ENCODE measurements at places on chromosomes 6 and 20.

- no peak for DNase-seq
Measured at GRCh38 chr20:9508696-9509178, 5.7 kb upstream of the LAMP5 start.

GRCh38 chr6:16413399-16413798 is 175.0 kb downstream of the GMPR start:
- DNase-seq, result peak; percentile 51

DNA sequence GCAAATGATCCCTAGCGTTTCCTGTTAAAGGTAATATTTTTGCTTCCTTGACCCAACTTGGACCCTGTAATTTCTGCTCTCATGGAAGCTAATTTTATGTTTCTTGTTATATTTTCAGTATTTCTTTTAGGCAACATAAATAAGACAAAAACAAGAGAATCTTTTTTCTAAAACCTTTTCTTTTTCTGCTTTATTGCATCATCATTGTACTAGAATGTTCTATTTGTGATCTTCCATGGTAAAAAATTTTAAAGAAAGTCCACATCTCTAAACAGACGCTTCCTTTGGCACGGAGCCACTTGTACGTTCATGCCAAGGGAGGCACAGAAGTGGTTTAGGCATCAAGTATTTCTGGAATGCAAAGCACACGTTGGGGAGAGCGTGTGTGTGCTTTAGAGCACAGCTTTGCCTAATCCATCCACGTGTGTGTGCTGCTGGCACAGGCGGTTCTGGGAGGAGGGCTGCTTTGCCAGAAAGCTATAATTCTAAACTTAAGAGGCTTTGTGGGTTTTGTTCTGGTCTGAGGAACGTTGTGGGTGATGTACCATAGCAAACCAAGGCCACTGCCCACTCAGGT is 98.3 kb downstream of the SASH1 start:
- no peak for DNase-seq

GRCh38 chr20:33689493-33689892 is 3.3 kb upstream of the E2F1 start:
- no peak for DNase-seq

GRCh38 chr6:130923350-130923749 is 96.1 kb downstream of the SMLR1 start:
- DNase-seq, result no peak

DNA sequence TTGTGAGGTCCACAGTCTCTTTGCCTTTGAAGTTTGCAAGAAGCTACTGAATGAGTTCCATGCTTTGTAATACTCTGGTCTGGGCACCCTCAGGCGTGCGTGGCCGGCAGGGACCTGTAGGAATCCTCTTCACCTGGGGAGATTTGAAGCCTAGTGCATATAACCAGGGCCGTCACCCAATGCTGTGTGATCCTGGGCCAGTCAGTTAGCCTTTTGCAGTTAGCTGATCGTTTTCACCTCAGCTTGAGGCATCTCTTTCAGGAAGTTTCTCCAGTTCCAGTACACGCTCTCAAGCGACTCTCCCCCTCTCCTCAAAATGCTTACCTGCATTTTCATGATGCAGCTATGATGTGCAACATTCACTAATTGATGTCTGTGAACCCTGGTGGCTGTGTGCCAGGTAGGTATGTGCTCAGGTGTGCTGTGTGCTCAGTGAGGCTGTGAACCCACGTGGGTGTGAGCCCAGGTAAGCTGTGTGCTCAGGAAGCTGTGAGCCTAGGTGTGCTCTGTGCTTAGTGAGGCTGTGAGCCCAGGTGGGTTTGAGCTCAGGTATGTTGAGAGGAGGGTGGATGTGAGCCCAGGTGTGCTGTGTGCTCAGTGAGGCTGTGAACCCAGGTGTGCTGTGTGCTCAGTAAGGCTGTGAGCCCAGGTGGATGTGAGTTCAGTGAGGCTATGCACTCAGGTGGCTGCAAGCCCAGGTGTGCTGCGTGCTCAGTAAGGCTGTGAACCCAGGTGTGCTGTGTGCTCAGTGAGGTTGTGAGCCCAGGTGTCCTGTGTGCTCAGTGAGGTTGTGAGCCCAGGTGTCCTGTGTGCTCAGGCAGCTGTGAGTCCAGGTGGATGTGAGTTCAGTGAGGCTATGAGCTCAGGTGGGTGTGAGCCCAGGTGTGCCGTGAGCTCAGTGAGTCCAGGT is 120.4 kb downstream of the PHACTR3 start:
- DNase-seq, result no peak

DNA sequence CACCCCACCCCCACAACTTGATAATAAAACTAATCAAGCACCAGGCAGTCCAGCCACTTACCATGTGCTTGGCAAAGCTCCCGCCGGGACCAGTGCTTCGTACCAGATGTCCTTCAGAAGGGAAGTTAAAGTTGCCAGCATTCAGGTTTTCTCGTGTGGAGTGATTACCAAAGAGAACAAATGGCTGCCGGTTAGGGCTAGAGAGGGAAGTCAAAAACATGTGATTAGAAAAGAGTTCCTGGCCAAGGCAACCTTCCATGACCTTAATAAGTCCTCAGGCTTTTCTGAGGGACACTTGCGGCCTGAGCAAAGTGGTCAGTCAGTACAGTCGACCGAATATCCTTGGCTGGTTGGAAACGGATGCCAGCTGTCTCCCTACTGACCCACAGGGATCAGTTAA is 67.0 kb downstream of the DNAAF9 start:
- DNase-seq, result no peak

GRCh38 chr6:119237177-119237715 is 112.3 kb downstream of the MAN1A1 start:
- no peak for DNase-seq

GRCh38 chr20:54608039-54608745 is 132.8 kb downstream of the DOK5 start:
- no peak for DNase-seq

- no peak for DNase-seq
Measured at GRCh38 chr6:72975352-72975752, 249.9 kb downstream of the KHDC1L start.

DNA sequence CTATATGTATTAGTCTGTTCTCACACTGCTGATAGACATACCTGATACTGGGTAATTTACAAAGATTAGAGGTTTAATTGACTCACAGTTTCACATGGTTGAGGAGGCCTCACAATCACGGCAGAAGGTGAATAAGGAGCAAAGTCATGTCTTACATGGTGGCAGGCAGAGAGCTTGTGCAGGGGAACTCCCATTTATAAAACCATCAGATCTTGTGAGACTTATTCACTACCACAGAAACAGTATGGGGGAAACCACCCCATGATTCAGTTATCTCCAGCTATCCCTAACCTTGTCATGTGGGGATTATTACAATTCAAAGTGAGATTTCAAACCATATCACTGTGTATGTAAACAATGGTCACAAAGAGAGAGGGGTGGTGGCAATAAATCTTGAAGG is 6.6 kb downstream of the CST8 start:
- no peak for DNase-seq

DNA sequence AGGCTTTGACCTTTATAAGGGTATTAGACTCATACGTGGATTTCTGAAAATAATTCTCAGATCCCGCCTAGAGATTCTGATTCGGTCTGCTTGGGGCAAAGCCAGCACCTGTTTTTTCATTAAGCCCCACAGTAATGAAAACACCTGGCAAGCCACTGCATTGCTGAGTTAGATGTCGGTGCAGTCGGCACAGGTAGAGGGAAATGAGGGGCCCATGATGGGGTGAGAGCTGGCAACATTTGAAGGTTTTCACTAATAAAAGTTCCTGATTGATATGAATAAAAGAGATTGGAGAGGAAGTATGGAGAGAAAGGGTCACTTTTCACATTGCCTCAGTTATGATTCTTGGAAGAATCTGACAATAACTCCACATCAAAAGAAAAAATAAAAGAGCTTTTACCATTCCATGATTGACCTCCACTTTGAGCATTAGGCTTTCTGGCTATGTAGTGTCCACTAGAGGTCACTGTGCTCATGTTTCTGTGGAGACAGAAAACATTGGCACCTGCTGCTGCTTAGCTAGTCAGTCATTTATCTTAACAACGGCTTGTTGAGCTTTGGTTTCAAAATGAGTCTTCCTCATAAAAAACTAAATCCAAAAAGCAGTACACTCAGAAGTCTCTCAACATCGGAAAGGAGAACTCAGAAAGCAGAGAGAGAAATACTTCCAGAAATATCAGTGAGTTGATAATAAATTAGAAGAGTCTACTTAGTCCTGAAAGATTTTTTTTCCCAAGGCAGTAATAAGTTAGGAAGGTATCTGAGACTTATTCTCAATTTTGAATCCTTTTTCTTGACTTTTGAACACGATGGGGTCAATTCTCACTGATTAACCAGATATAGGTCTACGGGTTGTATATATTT is 53.3 kb upstream of the KLHL31 start:
- DNase-seq, result no peak

- no peak for DNase-seq
Measured at GRCh38 chr6:80541886-80542285, 435.4 kb downstream of the BCKDHB start.

DNA sequence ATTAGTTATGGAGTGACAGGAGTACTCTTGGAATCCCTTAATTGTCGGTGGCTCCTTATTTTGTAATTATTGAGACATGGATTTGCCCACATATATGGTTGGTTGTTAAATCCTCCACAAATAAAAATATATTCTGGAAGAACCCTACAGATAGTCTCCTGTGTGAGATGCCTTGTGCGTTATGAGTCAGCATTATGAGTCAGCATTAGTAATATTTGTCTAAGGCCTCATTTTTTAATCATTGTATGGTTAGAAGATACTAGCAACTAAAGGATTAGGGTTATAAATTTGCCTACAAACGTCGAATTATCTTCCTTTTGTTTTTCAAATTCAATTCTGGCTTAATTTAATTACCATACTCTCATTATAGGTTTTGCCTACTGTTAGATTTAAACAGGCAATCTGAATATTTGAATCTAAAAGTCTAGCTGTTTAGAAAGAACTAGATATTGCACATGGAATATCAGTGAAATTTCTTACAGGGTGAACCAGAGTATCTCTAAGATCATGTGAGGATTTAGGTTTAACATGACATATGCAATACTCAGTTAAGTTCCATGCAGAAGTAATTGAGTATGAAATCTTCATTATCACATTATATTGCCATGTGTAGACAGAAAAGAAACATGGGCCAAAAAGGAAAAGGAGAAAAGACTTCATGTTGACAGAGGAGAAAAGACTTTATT is 5.9 kb downstream of the C6orf58 start:
- no peak for DNase-seq

- no peak for DNase-seq
Measured at GRCh38 chr6:39576556-39577303, 148.5 kb downstream of the KIF6 start.

DNA sequence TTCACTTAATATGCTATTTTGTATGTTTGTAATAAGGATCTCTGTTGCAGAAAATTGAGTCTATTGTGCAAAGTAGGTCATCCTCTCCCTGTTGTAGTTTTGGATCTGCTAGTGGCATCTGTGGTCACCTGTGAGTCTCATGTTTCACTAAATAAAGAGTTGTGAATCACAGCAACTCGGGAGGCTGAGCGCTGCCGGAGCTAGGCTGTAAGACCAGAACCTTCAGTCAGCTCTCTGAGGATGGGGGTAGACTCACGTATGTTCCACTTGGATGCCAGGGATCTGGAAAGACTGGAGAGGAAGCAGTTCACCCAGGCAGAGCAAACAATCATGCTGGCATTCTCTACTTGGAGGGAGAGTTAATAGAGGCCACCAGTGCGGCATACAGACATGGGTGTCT is 187.3 kb upstream of the FOXA2 start:
- no peak for DNase-seq

DNA sequence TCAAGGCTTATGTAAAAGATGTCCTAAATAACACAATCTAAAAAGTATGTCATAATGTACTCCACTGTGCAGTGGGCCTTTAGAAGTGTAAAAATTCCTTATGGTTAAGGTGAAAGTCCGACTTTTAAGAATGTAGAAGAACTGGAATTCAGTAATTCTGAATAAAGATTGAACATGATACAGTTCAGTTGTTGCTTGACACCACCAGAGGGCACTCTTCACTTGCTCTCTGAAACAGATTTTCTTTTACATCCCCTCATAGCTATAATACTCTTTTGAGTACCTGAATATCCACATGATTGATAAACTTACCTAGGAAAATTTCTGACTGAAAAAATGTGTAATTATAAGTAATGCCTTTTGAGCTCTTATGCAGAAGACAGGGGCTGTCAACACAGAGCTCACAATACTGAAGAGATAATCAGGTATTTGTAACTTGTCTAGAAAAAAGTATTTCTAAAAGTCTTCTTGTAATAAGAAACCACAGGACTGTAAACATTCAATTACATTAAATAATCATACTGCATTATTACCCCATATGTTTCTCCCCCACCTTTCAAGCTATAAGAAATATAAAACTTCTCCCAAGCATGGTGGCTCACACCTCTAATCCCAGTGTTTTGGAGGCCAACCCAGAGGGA is 92.1 kb downstream of the POPDC3 start:
- no peak for DNase-seq

DNA sequence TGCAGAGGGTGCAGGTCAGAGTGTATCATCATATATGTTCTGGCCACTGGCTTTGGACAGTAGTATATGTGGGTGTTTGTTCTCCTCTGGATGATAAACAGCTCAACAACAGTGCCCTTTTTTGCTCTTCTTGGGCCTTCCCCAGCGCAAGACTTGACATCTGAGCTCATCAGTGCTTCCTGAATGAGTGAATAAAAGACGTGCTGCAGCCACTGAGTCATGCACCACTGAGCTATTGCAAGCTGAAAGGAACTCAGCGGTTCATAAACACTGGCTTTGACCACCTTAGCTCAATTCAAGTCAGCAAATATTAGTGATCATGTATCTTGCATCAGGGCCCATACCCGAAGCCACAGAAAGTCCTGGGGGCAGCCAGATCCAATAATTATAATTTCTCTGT is 105.3 kb upstream of the KCNG1 start:
- peak; percentile 18 for DNase-seq

DNA sequence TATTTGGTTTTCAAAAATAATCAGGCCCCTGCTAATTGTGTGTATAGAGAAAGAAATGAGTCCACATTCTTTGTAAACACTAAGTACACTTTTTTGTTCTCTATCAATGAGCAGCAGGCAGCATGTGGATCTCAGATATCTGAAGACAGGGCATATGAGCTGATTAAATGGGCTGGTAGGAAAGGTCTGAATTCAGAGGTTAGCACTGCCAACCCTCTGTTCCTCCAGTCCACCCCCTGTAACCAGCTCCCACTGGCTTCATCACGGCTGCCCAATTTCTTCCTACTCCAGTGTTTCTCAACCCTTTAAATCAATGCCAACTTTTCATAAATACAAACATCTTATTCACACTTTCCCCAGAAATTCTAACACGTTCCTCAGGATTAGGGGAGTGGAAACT is 128.5 kb downstream of the TPBG start:
- DNase-seq, result no peak

- no peak for DNase-seq
Measured at GRCh38 chr6:119090256-119090655, 11.8 kb upstream of the FAM184A start.

- no peak for DNase-seq
Measured at GRCh38 chr6:2229742-2230141, 15.7 kb downstream of the GMDS start.

GRCh38 chr6:13841936-13842335 is 27.6 kb upstream of the MCUR1 start:
- no peak for DNase-seq

DNA sequence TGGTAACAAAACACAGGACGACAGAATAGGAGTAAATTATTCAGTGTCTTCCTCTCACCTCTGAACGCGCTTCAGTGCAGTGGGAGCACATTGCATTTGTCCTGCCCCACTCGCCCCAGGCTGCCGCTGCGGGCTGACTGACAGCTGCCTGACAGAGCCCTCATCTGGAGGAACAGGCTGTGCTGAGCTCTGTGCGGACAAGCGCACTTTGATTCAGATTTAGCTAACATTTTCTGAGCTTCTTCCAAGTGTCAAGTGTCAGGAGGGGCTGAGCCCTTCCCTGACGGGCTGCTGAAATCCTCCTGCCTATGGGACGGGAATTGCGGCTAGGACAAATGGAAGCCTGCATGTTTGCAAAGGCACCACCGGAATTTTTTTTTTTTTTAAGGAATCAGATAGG is 383.0 kb upstream of the CDH4 start:
- DNase-seq, result no peak
